ENCODE measurements at places on chromosomes 2 and 18. TPM values are rescaled to one million over a fixed set of nuclear protein-coding genes. Genes with fewer than 3 reads are reported as not detected.

GRCh38 chr2:183458460-183458859 is 334.2 kb downstream of the NUP35 start:
- DNase-seq: no peak

DNA sequence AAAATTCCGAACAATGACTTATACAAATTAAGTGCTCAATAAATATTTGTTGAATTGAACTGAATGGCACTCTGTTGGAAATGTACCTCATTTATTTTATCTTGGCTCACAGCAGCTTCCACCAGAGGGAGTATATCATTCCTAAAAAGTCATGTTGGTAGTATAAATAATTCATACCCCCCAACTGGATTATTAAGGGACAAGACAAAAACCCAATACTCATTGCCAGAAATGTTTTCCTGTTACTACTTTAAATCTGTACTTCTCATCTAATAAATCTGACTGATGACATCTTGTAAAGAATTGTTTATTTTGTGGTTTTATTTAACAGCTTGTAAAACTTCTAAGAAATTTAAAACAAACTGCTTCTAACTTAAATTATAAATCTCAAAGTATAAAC is 163.9 kb downstream of the CDH2 start:
- no peak for DNase-seq

GRCh38 chr2:231655488-231655887 is 52.8 kb upstream of the PTMA start:
- DNase-seq: no peak

GRCh38 chr18:27969206-27969605 is 207.7 kb downstream of the CDH2 start:
- DNase-seq: no peak

SH3RF3 gene
- total RNA-seq: 5.6 TPM

NEU2 gene
- not detected for total RNA-seq

GRCh38 chr2:7436096-7436906 is 519.1 kb downstream of the RNF144A start:
- DNase-seq: no peak

TTN gene
- total RNA-seq: 3.5 TPM

- peak; percentile 68 for DNase-seq
Observed at GRCh38 chr18:26863122-26863879, 2.2 kb downstream of the AQP4 start.

- DNase-seq: peak; percentile 46
Observed at GRCh38 chr2:232436381-232437194, 19.4 kb upstream of the ALPI start.

DNA sequence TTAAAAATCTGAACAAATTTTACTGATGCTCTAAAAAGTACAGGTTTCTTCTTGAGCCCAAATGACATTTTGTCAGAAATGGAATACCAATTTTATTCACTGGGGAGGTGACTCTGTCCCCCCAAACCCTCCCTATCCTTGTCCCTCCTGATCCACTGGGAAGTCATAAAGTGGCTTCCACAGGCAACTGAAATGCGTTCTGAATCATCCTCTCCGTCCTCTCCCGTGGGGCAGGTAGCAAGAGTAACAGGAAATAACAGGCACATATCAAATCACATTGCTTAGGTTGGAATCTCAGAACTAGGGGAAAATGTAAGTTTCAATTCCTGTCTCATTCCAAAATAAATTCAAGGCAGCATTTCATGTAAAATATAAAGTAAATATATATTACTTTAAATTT is 44.5 kb downstream of the MYL12B start:
- DNase-seq: no peak

ERFE gene
- total RNA-seq: 0.98 TPM

- DNase-seq: no peak
Observed at GRCh38 chr2:111946294-111947114, 48.1 kb downstream of the MERTK start.

GRCh38 chr2:201532686-201533304 is 81.3 kb downstream of the STRADB start:
- no peak for DNase-seq

SLC38A11 gene
- total RNA-seq: not detected

MRO gene
- 0.59 TPM for total RNA-seq

DNA sequence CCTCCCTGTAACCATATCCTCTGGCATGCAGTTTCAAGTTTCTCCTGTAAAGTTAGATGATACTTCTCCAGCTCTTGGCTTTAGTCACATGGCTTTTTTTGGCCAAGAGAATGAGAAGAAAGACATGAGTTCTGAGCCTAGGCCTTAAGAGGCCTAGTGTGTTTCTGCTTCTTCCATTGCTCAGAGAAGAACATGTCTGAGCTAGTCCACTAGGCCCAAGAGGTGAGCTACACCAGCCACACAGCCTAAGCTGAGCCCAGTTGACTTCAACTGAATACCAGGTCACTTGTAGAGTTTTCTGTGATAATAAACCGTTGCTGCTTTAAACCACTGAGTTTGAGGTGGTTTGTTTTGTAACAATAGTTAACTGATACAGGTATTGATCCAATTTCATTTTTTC is 19.9 kb upstream of the EFEMP1 start:
- no peak for DNase-seq

SERPINB11 gene
- total RNA-seq: not detected

GRCh38 chr2:62340994-62341484 is 145.1 kb downstream of the B3GNT2 start:
- DNase-seq: no peak

DNPEP gene
- total RNA-seq: 79.0 TPM

FOXD4L1 gene
- total RNA-seq: 0.16 TPM

- DNase-seq: no peak
Observed at GRCh38 chr2:39622860-39623259, 42.9 kb upstream of the TMEM178A start.

PTMA gene
- 678 TPM for total RNA-seq

Data from breast epithelium (tissue), 4 donors.